ENCODE measurements at places on chromosomes 2 and 18. TPM values are rescaled to one million over a fixed set of nuclear protein-coding genes. Genes with fewer than 3 reads are reported as not detected.

The RGPD4 gene
- total RNA-seq = not detected

The GCG gene
- total RNA-seq = not detected

The NAPG gene
- 50.3 TPM for total RNA-seq

The ECEL1 gene
- total RNA-seq = not detected

The DYSF gene
- total RNA-seq = 7.0 TPM
